ENCODE measurements at places on chromosomes 5 and 9.

- no peak for DNase-seq
These were observed 795 bp downstream of the CNOT8 start for GRCh38 chr5:154858972-154859871.

- DNase-seq: no peak
These were observed 9.8 kb downstream of the UIMC1 start for GRCh38 chr5:176996780-176997179.

DNA sequence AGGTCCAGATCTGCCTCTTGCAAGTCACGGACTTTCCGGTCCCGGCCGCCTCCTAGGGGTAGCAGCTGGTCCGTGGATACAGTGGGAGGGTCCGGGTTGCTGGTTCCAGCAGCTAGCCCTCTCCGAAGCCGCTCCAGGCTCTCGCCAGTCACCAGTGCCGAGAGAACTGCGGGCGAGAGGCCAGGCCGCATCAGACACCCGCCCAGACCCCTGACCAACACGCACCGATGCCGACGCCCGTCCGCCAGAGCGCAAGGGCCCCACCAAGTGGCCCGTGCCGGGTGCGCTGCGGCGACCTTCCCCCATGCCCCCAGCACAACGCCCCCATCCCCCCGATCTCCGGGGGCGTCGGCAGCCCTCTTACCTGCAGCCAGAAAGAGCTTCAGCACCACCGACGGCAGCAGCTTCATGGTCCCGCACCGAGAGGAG lies 470 bp downstream of the HBEGF start:
- peak; percentile 77 for DNase-seq

DNA sequence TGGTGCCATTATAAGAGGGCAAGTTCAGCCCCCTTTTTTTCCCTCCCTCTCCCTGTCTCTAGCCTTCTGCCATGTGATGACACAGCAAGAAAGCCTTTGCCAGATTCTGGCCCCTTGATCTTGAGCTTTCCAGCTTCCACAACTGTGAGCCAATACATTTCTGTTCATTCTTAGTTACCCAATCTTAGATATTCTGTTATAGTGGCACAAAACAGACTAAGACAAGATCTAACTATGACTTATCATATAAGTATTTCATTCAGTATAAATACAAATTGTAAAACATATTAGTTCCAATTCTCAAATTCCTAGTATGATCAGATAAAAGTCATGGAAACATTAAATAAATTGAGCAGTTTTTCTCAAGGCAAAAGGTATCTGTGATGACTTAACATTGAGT lies 276.3 kb downstream of the COX7C start:
- DNase-seq: no peak

GRCh38 chr9:20683351-20684034 lies 566 bp upstream of the FOCAD start:
- DNase-seq: no peak
